AML-193 (cell line): ENCODE measurements at places on chromosomes 6 and 20.

GRCh38 chr6:109531446-109531845, 48.4 kb upstream of the ZBTB24 start:
- no peak for DNase-seq

DNA sequence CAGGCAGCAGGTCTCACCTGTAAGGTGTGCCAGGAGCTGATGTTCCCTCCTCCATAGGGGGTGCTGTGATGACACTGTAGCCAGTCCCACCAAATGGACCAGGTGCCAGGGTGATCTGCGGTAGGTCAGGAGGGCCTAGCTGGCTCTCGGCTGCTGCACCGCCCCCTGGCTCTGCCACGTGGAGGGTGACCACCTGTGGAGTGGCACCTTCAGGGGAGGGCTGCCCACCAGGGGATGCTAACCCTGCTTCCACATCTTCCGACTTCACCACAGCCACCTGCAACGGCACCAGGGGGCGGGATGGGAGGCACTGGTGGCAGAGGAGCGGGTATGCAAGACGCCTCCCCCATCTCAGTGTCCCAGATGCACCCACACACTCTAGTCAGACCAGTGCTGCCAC, 18.3 kb downstream of the ZNF335 start:
- no peak for DNase-seq

- DNase-seq, result no peak
Observed at GRCh38 chr6:166645896-166646295, 18.8 kb upstream of the RPS6KA2 start.

GRCh38 chr20:8079976-8080375, 52.1 kb upstream of the PLCB1 start:
- DNase-seq, result no peak

- DNase-seq, result no peak
Observed at GRCh38 chr6:40778196-40778595, 191.0 kb upstream of the LRFN2 start.

DNA sequence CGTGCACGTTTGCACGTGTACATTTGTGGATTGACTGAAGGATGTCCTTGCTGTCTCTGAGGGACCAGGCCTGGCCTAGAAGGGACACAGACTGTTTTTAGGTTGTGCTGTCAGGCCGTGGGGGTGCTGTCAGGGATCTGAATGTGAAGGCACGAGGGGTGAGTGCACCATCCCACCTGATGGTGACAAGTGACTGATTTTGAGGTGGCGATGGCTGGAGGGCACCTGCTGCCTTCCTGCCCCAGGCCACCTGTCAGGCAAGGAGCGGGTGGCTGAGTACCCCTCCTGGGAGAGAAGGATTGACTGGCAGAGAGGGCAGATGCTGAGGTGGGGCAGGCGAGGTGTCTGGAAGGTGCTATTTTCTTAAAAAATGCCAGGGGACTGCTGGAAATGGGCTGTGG, 1.2 kb downstream of the RAB44 start:
- no peak for DNase-seq

DNA sequence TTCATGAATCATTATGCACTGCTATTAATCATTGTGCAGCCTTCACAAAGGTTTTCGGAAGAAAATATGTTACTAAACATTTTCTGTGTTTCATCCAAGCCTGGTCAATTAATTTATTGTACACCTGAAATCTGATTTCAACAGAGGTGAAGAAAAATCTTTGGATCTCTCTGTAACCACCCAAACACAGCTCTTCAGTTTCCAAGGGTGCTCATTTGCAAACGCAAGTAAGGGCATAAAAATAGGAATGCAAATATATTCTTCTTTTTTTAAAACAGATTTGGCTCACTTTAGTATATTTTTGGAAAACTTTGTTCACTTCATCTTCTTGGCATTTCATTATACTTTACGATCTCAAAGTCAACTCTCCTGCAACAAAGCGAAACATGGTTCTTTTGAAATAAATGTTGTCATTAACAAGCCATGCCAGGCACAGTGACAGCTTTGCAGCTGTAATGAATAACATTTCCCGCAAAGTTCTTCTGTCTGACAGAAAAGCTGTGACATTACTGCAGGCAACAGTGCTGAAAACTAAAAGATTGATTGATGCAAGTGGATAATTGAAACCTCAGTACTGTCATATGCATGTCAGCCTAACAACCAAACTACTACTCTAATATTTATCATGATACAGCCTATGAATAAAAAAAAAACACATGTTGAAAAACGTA, 348.3 kb downstream of the FRK start:
- no peak for DNase-seq

GRCh38 chr20:50142812-50143211, 10.7 kb downstream of the PEDS1 start:
- no peak for DNase-seq

DNA sequence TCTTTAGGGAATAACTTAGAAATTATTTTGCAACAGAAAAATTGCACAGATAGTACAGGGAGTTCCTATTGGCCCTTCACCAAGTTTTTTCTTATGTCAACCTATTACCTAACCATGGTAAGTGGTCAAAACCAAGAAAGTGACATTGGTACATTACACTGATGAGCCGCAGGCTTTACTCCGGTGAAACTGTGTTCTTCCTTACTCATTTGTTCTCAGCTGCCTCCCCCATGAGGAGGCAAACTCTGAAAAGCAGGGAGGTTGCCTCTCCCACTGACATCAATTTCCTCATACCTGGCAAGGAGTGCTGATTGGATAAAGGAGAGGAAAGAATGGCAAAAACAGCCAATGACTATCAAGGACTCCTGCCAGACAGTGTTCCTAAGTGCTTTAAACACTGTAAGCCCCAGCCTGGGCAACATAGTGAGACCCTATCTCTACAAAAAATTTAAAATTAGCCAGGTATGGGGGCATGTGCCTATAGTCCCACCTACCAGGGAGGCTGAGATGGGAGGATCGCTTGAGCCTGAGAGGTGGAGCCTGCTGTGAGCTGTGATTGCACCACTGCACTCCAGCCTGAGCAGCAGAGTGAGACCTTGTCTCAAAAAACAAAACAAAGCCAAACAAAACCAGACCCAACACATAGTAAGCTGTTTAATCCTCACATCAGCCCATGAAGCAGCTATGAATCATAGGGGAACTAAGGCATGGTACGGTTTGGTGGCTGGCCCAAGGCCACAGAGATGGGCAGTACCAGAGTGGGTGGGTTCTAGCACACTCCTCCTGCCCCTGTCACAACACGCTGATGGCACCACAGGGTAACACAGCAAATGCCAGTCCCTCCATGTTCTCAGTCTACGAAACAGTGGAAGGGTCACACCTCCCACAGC, 24.7 kb downstream of the C20orf203 start:
- DNase-seq, result peak; percentile 46

DNA sequence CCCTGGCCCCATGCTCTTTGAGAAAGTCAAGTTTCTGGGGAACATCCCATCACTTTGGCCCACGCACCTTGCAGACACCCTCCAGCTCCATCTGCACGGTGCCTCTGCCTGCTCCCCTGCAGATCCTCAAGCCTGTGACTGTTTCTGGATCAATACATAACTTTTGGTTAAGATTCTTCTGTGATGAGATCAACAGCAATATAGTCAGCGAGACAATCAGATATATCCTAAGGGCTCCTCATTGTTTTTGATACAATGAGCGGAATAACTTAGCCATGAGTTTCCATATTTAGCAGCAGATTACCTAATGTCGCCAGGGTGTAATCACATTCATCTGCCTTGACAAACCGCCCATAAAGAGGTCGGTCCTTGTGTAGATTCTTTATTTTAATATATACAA, 109.3 kb upstream of the MTHFD1L start:
- no peak for DNase-seq

- no peak for DNase-seq
Observed at GRCh38 chr6:12356983-12357972, 67.1 kb downstream of the EDN1 start.

DNA sequence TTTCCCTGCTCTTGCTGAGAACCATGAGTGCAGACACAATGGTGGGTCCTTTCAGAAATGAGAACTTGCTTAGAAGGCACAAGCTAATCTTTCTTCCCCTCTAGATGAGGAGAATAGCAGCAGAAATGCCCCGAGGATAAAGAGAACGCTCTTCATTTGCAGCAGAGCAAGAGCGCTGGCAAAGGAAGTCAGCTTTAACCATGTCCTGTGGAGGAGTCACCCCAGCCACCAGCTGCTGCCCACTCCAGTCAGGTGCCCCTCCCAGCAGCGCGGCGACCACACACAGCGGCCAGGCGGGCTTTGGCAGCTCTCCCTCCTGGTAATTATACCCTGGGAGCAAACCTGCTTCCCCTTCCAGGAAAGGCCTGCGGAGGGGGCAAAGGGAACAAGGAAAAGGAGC, 42.4 kb upstream of the EMILIN3 start:
- DNase-seq, result peak; percentile 39

- no peak for DNase-seq
Observed at GRCh38 chr6:16200321-16200883, 38.0 kb upstream of the GMPR start.
